ENCODE measurements at places on chromosomes 7 and 10.

GRCh38 chr7:108078691-108079090 is 51.5 kb downstream of the LAMB4 start:
- no peak for DNase-seq

DNA sequence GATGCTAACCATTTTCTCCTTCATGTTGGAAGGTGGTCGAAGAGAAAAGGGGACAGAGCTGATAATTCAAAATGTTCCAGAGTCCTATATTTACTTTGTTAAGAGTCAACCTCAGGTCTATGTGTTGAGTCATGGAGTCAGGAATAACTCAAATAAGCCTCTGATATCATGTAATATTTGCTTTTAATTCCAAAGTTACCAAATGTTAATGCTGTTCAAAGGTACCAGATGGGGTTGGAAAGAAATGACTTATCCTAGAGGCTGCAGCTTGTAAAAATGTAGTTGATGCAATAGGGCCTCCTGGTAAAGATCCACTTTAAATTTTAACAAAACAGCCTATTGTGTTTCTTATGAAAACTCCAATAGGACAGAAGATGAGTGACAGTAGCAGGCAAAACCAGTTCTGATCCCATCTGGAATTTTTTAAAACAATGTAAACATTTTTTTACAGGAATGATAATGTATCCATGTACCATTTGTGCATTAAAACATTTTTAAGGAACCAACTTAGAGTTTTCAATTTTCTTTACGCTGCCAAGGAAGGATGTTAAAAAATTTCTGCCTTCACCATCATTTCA is 218.2 kb downstream of the ANK3 start:
- no peak for DNase-seq

- DNase-seq, result no peak
These were observed 12.1 kb upstream of the ATAD1 start for GRCh38 chr10:87829986-87830729.

- no peak for DNase-seq
These were observed 50.3 kb downstream of the FAM53B start for GRCh38 chr10:124693801-124694416.

- DNase-seq, result no peak
These were observed 1117.0 kb upstream of the PHF14 start for GRCh38 chr7:9856668-9857067.

DNA sequence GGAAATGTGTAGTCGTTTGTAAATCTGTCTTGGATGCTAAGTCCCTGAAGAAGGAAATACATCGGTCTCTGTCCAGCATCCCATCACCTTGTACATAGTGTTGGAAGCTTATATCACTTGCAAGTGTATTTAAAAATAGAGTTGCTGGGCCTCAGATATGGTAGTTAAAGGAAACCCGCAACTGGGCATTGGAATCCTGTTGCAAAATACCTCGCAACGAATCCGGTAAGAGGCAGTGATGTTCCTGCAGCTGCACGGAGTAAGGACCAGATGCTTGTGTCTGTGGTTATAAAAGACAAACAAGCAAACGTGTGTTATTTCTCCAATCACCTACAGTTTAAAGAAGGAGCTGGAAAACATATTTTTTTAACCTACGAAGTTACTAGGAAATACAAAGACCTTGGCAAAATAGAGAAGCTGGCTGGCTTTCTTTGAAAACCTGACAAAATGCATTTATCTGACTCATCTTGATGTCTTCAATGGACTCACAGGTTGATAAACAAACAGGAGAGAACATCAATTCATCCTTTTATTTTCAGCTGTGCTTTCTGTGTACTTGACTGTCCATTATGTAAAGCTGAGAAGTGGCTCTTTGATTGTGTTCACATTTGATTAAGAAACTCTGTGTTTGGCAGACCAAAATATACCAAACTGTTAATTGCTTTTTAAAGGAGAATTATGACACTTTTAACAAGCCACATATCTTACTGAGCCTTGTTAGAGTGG is 326.4 kb downstream of the SFMBT2 start:
- DNase-seq, result no peak

DNA sequence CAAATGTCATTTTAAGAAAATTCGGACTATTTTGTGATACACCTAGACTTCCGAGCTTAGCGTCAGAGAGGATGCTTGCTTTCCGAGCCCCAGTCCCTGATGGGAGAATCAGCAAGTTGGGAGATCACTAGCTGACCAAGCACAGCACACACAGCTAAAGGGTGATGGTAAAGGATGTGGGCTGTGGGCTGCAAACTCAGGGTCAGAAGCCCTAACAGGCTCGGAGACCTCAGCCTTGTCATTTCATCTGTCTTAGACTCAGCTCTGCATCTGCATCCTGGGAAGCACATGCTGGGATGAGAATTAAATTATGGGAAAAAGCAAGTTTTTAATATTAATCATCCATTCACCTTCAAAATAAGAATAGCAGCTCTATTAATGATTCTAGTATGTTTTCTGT is 3.3 kb downstream of the CUBN start:
- no peak for DNase-seq

GRCh38 chr7:77532247-77532646 is 4.8 kb upstream of the PTPN12 start:
- DNase-seq, result no peak

GRCh38 chr10:119041326-119041725 is 11.8 kb downstream of the NANOS1 start:
- DNase-seq, result no peak

GRCh38 chr7:112481121-112481736 is 438 bp downstream of the LSMEM1 start:
- DNase-seq, result no peak

DNA sequence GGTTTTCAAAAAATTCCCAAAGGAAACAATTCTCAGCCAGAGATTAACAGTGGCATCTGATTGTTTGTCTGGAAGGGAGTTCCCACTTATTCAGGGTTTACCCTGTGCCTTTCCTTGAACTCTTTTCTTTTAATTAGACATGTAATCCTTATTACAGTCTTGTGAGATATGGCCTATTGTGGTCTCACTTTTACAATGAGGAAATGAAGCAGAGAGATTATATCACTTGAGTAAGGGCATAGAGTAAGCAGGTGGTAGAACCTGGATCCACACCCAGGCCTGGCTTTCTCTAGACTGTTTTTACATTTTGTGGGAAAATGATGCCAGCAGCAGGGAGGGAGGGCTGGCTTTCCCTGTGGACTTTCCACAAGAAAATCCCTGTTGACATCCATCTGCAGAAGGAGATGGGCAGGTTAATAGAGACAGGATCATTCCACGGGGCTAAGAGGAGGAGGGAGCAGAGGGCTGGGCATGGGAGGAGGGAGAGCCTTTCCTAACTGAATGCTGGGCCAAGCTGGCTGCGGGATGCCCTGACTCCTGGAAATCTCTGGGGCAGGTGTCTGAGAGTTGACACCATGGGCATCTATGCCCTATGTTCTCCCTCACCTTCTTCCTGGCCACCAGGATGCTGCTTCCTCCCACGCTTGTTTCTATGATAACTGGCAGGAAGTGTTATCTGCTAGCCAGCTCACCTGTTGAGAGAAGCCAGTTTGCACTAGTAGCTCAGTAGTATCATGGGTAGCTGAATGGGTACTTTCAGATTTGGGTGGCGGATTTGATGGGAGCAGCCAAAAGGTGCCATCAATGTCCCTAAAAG is 28.7 kb upstream of the ARHGAP22 start:
- no peak for DNase-seq

DNA sequence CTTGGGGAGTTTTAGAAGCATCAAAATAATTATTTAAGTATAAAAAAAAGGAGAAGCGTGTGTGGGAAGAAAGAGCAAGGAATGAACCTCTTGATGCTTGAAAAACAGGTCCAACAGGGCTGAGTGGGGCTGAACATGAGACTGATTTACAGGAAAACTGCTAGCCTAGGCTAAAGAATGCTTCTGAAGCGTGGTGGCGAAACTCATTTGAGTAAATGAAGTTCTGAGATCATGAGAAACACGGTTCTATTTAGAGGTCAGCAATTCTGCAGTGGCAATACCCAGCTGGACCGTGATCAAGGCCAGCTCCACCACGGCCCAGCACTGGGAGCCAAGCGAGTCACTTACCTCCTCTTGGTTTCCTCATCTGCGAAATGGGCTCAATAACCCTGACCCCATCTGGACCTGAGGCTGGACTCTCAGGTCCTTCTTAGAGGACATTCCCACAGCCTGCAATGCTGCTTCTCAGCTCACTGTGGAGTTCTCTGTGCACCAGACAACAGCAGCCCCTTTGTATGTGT is 140.1 kb upstream of the ADAM12 start:
- no peak for DNase-seq

- no peak for DNase-seq
These were observed 68.6 kb downstream of the ZMIZ1 start for GRCh38 chr10:79137300-79137756.

GRCh38 chr10:6270951-6271350 is 68.2 kb downstream of the PFKFB3 start:
- DNase-seq, result no peak

- no peak for DNase-seq
These were observed 171.8 kb upstream of the CDK1 start for GRCh38 chr10:60606343-60607080.

GRCh38 chr10:101736666-101737065 is 39.2 kb downstream of the FGF8 start:
- DNase-seq, result no peak

Data from LoVo (cell line).